Urinary bladder (tissue), 4 donors: ENCODE measurements at places on chromosomes 4 and X.

DNA sequence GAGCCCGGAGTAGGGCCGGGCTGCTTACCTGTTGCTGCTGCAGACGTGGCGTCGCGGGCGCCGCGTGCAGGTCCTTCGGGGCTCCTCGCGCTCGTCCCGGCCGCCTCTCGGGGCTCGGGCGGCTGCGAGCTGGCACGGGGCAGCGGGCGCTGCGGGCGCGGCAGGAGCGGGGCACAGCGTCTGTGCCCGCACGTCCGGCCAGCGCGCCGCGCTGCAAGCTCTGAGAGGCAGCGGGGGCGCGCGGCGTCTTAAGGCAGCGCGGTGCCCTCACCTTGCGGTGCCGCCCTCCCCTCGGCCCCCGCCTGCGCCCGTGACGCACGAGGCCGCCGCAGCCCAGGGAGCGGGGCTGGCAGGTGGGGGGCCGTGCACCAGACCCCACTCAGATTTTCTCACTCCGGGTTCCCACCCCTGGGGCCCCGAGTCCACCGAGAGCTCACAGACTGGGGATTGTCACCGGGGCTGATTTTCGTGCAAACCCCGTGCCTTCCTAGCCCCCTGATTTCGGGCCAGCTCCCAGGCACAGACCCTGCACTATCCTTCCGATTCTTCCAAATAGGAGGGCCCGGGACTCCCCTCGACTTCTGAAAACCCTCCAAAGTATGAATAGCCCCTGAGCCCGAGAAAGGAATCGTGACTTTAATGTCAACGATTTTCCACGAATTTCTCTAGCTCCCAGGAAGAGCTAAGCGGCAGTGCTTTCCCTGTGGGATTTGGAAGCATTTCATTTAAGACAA, at the start of gene GPR101:
Gene GPR101 (minus strand): TSS at position 222 of the 734 bp plus-strand sequence. CDS start 2,321 bp downstream, outside the sequence.
- no peak for DNase-seq

- no peak for DNase-seq
Observed at GRCh38 chrX:129987871-129988270, 5.4 kb downstream of the BCORL1 start.

- DNase-seq, result no peak
Observed at GRCh38 chr4:76950052-76950955, 752 bp downstream of the SEPTIN11 start.

DNA sequence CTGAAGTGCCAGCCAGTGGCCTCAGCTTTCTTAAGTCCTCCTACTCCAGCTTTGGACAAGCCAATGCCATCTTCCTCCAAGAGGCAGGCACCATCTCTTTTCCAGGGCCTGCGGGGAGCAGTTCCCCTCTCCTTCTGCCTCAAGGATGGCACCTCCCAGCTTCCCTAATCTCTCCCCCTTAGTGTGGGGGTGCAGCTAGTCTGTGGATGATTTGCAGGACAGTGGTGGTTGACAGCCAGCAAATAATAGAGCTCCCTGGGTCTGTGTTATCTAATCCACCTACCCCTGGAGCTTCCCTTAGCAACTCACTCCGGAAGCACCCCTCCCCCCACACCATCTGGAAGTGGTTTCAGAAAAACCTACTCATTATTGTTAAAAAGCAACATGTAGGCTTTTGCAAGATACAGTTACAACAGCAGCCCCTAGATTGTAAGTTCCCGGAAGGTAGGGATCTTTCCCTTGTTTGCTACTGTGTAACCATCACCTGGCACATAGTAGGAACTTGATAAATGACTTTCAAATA, 247.1 kb downstream of the BCOR start:
- no peak for DNase-seq

DNA sequence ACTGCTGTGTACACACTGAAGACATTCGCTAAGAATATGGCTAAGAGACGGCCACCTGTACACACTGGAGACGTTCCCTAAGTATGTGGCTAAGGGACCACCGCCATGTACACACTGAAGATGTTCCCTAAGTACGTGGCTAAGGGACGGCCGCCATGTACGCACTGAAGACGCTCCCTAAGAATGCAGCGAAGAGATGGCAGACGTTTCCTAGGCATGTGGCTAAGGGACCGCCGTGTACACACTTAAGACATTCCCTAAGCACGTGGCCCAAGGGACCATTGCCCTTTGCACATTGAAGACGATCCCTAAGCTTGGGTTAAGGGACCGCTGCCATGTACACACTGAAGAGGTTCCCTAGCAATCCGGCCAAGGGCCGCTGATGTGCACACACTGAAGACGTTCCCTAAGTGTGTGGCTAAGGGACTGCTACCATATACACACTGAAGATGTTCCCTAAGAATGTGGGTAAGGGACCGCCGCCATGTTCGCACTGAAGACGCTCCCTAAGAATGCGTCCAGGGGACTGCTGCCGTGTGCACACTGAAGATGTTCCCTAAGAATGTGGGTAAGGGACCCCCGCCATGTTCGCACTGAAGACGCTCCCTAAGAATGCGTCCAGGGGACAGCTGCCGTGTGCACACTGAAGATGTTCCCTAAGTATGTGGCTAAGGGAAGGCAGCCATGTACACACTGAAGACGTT, 36.7 kb downstream of the DHRSX start:
- DNase-seq, result no peak

GRCh38 chrX:78357342-78358055, 30.1 kb upstream of the CYSLTR1 start:
- DNase-seq, result no peak

DNA sequence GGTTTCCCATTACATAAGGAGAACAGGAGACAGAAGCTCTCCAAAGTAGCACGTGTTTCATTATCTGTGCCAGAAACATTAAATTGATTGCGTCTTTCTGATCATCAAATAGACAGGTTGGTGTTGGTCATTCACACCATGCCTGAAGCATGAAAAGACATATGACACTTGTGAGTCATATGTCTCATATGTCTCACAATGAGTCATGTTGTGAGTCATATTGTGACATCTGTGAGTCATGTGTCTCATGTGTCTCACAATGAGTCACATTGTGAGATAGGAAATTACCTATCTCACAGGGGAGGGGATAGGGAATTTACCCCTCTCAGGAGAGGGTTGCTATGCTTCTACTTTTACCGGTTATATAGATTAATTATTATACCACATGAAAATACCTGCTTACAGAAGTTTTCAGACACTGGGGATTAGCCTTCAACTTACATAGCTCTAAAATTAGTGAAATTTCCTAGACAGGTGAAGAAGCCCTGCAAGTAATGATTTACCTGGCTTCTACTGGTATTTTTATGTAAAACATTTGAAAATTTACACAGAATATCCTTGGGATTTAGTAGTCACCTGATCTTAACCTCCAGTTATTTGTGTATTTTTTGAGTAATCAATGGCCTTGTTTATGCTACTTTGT, 80.8 kb downstream of the NPFFR2 start:
- no peak for DNase-seq

GRCh38 chr4:5824227-5824626, 68.7 kb downstream of the CRMP1 start:
- DNase-seq, result no peak

- DNase-seq, result no peak
Observed at GRCh38 chrX:154791467-154791866, 13.8 kb downstream of the MPP1 start.
